ENCODE measurements at places on chromosomes 5 and 9.

DNA sequence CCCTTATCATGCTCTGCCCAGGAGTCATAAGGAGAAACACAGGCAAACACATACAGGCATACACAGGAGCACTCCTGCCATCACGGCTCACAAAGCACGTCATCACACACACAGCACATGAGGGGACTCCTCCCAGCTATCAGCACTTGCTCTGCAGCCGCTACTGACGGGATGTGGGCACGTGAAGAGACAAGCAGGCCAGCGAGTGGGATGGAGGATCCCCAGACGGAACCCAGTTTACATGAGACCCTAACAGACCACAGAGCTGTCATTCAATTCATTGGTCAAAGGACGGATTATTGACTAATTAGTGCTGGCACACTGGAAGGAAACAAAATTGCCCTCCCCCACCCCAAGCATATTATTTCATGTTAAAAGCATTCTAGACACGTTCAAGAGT lies 53.6 kb downstream of the SEMA4D start:
- no peak overlapping the region for H3K4me3 ChIP-seq
- H3K4me1 ChIP-seq: peaks cover 95% of the 10 kb centered on the region
- peak; percentile 53 for DNase-seq
- no peaks in the 10 kb centered on the region for H3K27me3 ChIP-seq

- no peak overlapping the region for H3K27ac ChIP-seq
- no peak for DNase-seq
- H3K4me3 ChIP-seq: no peak overlapping the region
- no peaks in the 10 kb centered on the region for H3K36me3 ChIP-seq
Measured at GRCh38 chr5:124706729-124707361, 39.6 kb downstream of the ZNF608 start.

GRCh38 chr5:127849408-127849807 lies 146.2 kb downstream of the CCDC192 start:
- H3K4me1 ChIP-seq: no peaks in the 10 kb centered on the region
- H3K27ac ChIP-seq: no peak overlapping the region
- no peak overlapping the region for H3K4me3 ChIP-seq

- H3K4me1 ChIP-seq: no peaks in the 10 kb centered on the region
- H3K27me3 ChIP-seq: no peaks in the 10 kb centered on the region
- H3K27ac ChIP-seq: no peak overlapping the region
- H3K36me3 ChIP-seq: no peaks in the 10 kb centered on the region
- H3K4me3 ChIP-seq: no peak overlapping the region
Measured at GRCh38 chr9:94984891-94985476, 258.5 kb downstream of the AOPEP start.

DNA sequence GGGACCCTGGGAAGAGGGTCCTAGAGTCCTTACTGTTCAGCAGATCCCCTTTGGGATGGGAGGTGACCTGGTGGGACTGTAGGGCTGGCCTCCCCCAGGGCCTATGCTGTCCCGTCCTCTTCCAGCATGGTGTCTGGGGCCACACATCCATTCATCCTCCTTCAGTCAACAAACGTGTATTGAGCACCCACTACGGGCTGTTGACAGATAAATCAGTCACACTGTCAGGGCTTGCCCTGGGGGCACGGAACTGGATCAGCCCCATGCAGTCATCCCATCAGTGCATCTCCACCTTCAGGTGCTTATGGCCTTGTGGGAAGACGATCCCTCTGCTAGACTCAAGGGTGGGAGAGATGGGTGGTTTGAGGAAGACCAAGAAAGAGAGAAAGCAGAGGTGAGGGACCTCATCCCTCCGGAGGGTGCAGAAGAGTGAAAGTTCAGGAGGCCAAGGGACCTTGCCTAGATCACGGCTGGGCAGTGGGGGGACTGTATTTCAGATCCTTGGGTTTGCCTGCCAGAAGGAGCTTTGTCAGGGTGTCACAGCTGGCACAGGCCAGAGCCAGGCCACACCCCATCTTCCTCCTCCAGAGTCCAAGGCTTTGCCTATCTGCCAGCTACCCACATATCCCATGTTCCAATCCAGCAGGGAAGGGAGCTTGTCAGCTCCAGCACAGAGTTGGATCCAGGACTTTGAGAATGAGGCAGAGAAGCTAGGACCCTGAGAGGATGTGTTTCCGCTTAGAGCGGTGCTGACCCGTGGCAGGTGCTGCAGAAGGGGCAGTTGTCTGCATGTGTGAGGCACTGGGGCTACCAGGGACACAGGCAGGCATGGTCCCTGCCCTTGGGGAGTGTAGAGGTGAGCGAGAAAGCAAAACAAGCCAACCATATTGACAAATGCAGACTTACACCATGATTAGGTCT lies 30.5 kb downstream of the COL27A1 start:
- DNase-seq: no peak
- H3K27ac ChIP-seq: no peak overlapping the region
- H3K27me3 ChIP-seq: no peaks in the 10 kb centered on the region
- no peaks in the 10 kb centered on the region for H3K4me1 ChIP-seq
- H3K36me3 ChIP-seq: no peaks in the 10 kb centered on the region

GRCh38 chr9:91995000-91995655 lies 45.1 kb upstream of the ROR2 start:
- H3K27me3 ChIP-seq: no peaks in the 10 kb centered on the region
- H3K4me1 ChIP-seq: no peaks in the 10 kb centered on the region
- no peak overlapping the region for H3K4me3 ChIP-seq
- no peaks in the 10 kb centered on the region for H3K36me3 ChIP-seq
- H3K27ac ChIP-seq: no peak overlapping the region
- no peak for DNase-seq

DNA sequence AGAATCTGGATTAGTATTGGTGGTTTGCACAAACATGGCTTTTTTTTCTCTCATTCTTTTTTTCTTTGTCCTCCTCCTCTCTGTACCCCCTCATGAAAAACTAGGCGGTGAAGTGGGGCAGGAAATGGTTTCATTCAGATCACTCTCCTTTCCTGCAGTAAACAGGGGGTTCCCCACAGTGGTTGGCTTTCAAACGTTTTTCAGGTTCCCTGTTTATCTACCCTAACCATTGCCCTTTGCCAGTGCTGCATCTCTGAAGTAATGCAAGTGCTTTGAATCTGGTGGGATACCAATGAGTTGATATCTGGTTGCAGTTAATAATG lies 29.8 kb downstream of the NR4A3 start:
- peak; percentile 28 for DNase-seq
- H3K4me3 ChIP-seq: no peak overlapping the region
- H3K4me1 ChIP-seq: peaks cover 14% of the 10 kb centered on the region
- H3K27me3 ChIP-seq: no peaks in the 10 kb centered on the region
- H3K36me3 ChIP-seq: no peaks in the 10 kb centered on the region

DNA sequence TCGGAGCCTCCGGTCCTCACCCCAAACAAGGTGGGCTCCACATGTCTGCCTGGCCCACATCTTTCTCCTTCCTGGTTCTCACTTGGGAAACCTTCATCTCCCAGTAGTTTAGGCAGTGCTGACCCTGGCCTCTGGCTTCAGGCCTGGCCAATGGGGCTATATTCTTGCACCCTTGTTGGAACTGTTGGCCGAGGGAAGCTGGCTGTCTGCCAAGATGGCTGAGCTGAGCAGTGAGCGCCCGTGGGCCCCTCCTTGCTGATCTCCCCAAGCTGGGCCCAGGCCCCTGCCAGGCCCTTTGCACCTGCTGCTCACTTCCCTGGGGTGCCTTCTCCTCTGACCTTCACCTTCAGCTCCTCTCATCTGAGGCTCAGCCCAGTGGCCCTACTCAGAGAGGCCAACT lies 31.3 kb downstream of the TSPAN17 start:
- peaks cover 15% of the 10 kb centered on the region for H3K27me3 ChIP-seq
- H3K4me3 ChIP-seq: no peak overlapping the region
- H3K4me1 ChIP-seq: no peaks in the 10 kb centered on the region
- no peaks in the 10 kb centered on the region for H3K36me3 ChIP-seq
- DNase-seq: no peak

- H3K27ac ChIP-seq: no peak overlapping the region
- H3K4me3 ChIP-seq: no peak overlapping the region
- no peaks in the 10 kb centered on the region for H3K27me3 ChIP-seq
Measured at GRCh38 chr9:37562826-37563225, 13.4 kb downstream of the FBXO10 start.

DNA sequence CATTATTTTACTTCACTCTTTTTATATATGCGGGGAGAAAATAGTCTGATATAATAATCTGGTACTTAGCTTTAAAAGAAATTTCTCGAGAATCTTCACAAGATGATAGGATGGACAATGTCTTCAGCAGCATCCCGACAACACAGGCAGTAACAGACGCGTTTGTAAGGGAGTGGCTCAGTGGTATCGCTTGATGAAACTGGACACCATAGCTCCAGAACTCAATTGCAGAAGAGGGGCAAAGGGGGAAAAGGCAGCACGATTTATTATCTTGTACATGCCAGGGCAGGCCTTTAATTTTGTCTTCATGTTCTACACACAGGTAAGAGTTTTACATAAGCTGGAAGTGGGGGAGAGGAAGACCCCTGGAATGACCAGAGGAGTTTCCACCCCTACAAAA lies 15.7 kb downstream of the IL4 start:
- no peaks in the 10 kb centered on the region for H3K36me3 ChIP-seq
- H3K27ac ChIP-seq: no peak overlapping the region
- H3K4me3 ChIP-seq: no peak overlapping the region
- H3K4me1 ChIP-seq: peaks cover 16% of the 10 kb centered on the region

DNA sequence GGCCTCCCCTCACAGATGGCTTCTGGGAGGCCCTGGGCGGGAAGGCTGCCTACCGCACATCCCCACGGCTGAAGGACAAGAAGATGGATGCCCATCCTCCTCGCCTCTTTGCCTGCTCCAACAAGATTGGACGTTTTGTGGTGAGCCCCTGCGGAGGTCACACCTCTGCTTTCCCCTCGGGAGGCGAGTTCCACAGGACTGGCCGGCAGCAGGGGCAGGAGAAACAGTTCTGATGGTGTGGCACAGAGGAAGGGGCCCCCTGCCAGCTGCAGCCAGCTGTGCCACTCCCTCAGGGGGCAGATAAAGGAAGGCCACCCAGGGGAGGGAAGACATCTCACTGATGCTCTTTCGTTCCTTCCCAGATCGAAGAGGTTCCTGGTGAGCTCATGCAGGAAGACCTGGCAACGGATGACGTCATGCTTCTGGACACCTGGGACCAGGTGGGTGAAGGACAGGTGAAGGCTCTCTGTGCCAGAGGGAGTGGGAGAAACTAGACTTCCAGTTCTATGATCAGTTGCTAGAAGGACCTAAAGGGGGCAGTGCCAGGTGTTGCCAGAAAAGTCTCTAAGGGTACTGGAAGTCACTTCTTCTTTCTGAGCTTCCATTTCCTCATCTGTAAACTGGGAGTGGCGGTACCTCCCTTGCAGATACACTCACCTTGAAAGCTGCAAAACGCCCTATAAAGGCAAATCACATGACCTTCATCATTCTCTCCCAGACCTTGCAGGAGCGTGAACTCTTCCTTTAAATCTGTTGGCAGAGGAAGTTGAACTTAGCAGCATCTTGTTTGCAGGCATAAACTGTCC lies 41.0 kb downstream of the STOM start:
- H3K27me3 ChIP-seq: no peaks in the 10 kb centered on the region
- no peak for DNase-seq
- no peak overlapping the region for H3K27ac ChIP-seq
- H3K4me1 ChIP-seq: no peaks in the 10 kb centered on the region

GRCh38 chr5:131396630-131397273 lies 132.9 kb downstream of the CDC42SE2 start:
- H3K4me3 ChIP-seq: no peak overlapping the region
- peaks cover 52% of the 10 kb centered on the region for H3K36me3 ChIP-seq
- H3K27ac ChIP-seq: peak overlapping the region; percentile 87
- H3K27me3 ChIP-seq: no peaks in the 10 kb centered on the region
- no peak for DNase-seq

- no peak for DNase-seq
- H3K36me3 ChIP-seq: no peaks in the 10 kb centered on the region
- H3K27ac ChIP-seq: no peak overlapping the region
- H3K27me3 ChIP-seq: no peaks in the 10 kb centered on the region
Measured at GRCh38 chr5:74995926-74996325, 56.4 kb downstream of the GCNT4 start.

DNA sequence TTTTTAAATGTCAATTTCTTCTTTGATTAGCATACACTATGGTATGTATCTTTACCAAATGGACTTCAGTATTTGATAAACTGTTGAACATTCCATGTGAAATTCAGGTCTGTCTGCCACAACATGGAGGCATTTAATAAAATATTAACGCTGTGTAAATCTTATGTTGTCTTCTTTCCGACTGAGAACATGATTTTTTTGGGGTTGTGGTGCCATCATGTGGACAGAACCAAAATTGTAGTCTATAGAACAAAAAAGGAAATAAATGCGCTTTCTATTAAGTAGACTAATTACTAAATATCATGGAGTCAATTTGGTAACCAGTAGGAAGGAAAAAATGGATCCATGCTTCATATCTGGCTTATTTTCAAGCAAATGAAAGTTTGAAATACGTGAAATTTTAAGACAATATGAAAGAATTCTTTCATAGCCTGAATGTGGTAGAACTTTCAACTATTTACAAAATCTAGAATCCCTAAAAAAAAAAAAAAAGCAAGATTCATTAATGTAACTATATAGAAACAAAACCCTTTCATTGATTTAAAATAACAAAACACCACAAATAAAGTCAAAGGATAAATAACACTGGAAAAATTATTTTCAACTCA lies 2.8 kb upstream of the PLK2 start:
- H3K4me1 ChIP-seq: peaks cover 5% of the 10 kb centered on the region
- H3K27ac ChIP-seq: no peak overlapping the region
- no peaks in the 10 kb centered on the region for H3K36me3 ChIP-seq
- DNase-seq: no peak

DNA sequence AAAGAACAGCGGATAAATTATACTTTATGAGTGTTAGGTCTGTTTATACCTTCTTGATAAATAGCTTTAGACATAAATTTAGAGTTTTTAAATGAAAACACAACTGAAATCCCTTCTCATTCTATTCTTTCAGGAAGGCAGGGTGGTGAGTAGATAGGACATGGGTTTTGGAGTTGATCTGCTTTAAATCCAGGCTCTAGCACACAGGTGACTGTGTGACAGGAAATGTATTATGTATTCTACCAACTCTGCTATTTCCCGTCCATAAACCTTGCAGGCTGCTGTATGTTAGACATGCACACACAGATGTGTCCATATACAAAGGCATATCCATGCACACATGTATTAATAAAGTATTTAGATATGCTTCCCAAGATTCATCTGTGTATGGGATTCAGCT lies 19.3 kb upstream of the CARTPT start:
- H3K4me1 ChIP-seq: no peaks in the 10 kb centered on the region
- H3K4me3 ChIP-seq: no peak overlapping the region
- H3K36me3 ChIP-seq: no peaks in the 10 kb centered on the region
- H3K27me3 ChIP-seq: no peaks in the 10 kb centered on the region
- no peak for DNase-seq

DNA sequence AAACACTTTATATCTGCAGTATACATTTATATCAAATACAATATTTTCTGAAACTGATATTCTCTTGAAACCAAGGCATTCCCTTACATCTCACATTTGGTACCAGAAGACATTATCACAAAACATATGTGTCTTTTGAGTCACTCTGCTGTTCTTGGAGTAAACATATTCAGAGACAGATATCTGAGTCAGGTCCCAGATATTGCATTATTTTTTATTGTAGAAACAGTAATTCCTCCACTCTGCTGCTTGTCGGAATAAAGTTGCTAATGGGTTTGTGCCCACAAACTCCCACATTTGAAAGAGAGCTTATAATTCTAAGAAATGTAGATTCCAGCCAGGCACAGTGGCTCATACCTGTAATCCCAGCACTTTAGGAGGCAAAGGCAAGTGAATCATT lies 261.1 kb upstream of the DAPK1 start:
- H3K4me3 ChIP-seq: no peak overlapping the region
- H3K4me1 ChIP-seq: no peaks in the 10 kb centered on the region
- H3K27me3 ChIP-seq: no peaks in the 10 kb centered on the region
- H3K27ac ChIP-seq: no peak overlapping the region
- DNase-seq: no peak
